ENCODE measurements at places on chromosomes 2 and 18.
A peak's percentile ranks its signal among the peaks of the same experiment; 100 is the strongest.

- no peak for DNase-seq
Observed at GRCh38 chr18:11969904-11970835, 11.1 kb upstream of the IMPA2 start.

- DNase-seq, result no peak
Observed at GRCh38 chr18:12342661-12343060, 34.4 kb downstream of the AFG3L2 start.

- no peak for DNase-seq
Observed at GRCh38 chr2:211347328-211347727, 790.9 kb downstream of the CPS1 start.

- no peak for DNase-seq
Observed at GRCh38 chr2:135257383-135258090, 205.4 kb downstream of the RAB3GAP1 start.

- no peak for DNase-seq
Observed at GRCh38 chr2:8472545-8473323, 209.1 kb upstream of the ID2 start.

- DNase-seq, result no peak
Observed at GRCh38 chr18:11156978-11157377, 7.6 kb upstream of the PIEZO2 start.

GRCh38 chr18:741931-742512 lies 29.6 kb upstream of the ENOSF1 start:
- DNase-seq, result peak; percentile 32

GRCh38 chr2:210524533-210524932 lies 31.9 kb upstream of the CPS1 start:
- no peak for DNase-seq

GRCh38 chr2:149160701-149161217 lies 122.3 kb downstream of the LYPD6B start:
- DNase-seq, result peak; percentile 16

DNA sequence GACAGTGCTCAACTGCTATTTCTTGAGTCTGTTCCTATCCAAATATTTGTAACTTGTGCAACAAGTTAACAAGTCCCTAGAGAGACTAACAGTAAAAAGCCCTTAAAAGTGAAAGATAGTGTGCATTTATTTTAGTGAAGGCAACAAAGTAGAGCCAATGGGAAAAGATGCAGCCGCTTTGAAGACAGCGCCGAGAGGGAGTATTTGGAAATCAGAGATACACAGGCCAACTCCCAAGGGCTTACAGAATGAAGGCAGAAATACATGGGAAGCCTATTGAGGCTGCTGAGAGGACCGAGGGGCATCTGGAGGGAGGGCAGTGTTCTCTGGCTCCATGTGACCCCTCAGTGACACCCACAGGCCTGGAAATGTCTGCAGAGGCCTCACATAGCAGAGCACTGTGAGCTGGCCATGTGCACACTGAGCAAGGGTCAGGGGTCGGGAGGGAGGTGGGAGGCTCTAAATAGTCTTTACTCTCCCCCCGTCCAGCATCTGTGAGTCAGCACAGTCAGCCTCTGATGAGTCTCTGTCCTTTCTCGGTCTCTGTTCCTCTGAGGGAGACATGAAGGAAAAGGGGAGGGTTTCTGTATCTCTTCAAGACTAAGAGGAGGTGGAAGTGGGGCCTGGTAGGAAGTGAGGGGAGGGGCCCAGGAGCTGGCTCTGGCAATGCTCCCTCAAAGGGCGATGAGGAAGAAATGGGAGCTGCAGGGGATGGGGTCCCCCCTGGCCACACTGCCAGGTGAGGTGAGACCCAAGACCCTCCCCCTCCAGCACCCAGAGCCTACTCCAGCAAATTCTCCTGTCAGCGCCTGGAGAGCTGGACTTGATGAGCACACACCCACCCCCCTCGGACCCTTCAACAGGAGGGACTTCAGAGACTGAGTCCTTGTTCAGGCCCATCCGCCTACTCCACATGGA lies 133.6 kb downstream of the SP3 start:
- DNase-seq, result no peak

DNA sequence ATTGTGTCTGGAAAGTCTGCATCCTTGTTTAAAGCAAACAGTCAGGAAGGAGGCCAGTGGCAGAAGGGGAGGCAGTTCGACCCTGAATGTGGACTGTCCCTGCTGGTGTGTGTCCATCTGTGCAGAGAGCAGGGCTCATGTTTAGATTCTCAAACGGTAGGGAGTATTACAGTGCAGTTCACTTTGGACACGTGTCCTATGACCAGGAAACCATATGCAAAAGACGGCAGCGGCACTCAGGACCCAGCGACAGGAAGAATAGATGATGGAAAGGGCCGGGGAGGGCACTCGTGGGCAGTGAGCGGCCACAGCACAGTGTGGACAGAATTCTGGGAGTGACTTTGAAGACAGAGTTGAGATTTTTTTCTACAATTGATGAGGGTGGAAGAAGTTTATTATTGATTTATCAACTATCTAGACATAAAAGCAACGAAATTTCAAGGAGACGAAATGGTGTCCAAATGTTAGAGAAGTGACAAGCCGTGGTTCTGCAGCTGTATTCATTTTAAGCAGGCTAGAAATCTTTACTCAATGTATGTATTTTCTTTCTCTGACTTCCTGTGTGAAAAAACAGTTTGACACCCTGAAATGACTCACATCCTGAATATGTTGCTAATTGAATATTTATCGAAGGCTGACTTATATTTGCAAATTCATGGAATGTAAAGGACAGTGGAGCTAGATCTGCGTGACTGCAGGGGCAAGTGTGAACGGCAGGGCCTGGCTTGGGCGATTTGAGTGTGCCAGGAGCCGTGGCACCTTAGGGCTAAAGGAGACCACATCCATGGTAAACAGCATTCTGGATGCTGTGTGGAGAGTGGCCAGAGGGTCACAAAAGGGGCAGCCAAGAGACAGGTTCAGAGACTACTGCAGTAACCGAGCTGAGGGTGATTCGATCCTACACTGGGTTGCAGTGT lies 214.2 kb downstream of the PTGR3 start:
- DNase-seq, result no peak

- DNase-seq, result no peak
Observed at GRCh38 chr18:21660078-21660477, 44.5 kb downstream of the ABHD3 start.

- no peak for DNase-seq
Observed at GRCh38 chr2:151614606-151615306, 119.5 kb downstream of the NEB start.

GRCh38 chr18:78797499-78797898 lies 182.1 kb upstream of the SALL3 start:
- DNase-seq, result no peak

GRCh38 chr2:40123326-40123725 lies 328.6 kb downstream of the SLC8A1 start:
- DNase-seq, result no peak

DNA sequence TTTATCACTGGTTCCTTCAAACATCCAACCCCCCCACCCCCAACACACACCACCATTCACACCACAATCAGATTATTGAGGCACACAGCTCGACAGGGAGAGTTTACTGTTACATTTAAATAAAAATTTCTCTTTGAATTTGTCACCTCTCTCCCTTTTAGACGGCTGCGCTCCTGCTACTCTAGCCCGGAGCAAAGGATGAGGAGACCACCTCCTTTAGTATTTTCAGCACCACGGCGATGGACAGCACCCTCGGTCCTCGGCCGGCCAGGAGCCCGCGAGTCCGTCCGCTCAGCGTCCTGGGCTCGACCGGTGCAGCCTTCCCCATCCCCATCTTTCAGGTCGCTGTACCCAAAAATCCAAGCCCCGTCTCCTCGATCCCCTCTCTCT lies 892 bp downstream of the CELF4 start:
- DNase-seq, result no peak

Measured in GM12891 (cell line).